ENCODE measurements at places on chromosomes 12 and 14.

DNA sequence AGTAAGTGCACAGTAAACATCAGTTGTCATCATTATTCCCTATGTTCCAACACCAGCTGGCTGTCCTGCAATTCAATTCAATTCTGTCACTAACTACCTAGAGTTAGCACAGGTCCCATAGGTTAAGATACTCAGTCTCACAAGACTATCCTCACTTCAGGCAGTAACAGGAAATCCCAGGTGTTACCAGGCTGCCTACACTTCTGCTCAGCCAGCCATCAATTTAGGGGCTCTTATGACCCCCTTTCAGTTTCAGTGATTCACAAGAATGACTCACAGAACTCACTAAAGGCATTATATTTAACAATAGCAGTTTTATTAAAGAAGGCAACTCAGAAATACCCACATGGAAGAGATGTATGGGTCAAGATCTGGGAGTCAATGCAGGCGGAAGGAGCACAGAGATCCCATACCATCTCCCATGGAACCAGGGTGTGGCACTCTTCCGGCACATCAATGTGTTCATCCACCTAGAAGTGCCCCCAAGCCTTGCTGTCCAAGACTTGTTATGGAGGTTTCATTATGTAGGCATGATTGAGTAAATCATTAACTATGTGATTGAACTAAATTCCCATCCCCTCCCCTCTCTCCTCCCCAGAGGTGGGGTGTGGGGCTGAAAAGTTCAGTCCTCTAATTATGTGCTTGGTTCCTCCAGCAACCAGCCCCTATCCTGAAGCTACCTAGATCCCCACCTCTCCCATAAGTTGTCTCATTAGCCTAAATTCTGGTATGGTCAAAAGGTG, 120.8 kb upstream of the WSCD2 start:
- DNase-seq = no peak

DNA sequence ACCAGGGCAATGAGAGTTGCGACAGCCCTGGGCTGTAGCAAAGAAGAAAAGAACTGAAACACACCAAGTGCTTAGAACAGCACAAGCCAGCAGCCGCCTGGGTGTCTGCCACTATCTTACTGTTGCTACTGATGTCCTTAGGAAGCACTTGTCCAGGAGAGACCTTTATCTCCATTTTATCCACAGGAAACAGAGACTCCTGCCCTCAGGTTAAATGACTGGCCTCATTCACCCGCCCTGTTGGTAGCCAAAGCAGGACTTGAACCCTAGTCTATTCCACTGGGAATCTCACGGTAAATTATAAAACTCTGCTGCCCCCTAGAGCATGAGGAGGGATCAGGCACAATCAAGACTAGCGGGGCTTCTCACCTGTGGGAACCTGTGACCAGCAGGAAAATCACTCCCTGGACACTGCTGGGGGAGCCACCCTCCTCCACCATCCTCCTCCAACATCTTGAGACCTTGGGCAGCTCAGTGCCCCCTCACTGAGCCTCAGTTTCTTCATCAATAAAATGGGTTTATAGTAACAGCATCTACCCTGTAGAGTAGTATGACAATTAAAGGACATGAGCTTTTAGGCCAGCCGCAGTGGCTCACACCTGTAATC, 20.5 kb upstream of the TESC start:
- DNase-seq = peak; percentile 8

DNA sequence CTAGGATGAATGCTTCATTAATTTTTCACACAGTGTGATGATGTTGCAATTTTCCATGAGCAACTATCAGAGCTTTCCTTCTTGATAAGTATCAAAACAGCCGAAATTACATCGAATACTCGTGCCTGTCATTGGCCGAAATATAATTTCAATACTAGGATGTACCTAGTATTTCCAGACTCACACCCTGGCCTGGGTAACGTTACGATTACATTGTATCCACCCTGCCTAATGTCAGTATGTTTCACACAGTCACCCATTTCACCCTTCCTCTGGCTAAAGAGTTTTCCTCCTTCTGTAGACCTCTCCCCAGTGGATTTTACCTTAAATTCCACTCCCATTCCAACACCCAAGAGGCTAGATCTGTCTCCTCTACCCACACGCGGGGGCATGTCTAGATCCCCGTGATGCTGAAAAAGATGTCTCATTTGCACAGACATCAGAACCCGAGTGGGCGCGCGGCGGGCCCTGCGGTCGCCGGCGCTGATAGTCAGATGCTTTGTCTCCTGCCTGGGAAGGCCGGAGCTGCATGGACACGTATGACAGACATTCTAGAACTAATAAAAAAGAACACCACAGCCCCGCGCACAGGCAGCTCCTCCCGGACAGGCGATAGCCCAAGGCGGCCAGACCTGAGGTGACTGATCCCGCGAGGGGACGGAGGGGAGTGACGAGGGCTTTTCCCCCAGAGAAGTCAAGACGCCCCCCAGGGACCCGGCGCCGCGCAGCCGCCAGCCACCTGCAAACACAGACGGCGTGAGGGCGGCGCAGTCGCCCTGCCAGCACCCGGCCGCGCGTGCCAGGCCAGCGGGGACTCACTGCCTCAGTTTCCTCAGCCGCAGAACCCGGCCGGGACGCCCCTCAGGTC, 723 bp downstream of the KIF21A start:
- DNase-seq = no peak

GRCh38 chr14:64953310-64953654, 10.7 kb upstream of the GPX2 start:
- DNase-seq = no peak

DNA sequence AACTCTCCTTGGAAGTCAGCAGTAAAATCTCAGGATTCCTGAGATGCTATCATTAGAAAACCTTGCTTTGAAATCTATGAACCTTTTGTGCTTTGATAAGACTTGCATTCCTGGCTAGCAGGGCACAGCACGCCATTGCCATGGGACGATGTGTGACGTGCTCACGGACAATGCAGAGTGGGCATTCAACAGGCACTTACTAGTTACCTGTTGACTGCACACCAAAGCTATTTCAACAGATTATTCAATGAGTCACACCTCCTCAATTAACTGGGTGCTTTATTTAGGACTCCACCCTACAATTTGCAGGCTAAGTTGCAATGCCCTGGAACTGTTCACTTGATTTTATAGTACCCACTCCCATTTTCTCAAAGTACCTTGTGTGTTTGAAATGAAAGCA, 11.3 kb downstream of the NOS1 start:
- DNase-seq = no peak

GRCh38 chr12:92466391-92467305, 236.1 kb upstream of the PLEKHG7 start:
- DNase-seq = no peak

DNA sequence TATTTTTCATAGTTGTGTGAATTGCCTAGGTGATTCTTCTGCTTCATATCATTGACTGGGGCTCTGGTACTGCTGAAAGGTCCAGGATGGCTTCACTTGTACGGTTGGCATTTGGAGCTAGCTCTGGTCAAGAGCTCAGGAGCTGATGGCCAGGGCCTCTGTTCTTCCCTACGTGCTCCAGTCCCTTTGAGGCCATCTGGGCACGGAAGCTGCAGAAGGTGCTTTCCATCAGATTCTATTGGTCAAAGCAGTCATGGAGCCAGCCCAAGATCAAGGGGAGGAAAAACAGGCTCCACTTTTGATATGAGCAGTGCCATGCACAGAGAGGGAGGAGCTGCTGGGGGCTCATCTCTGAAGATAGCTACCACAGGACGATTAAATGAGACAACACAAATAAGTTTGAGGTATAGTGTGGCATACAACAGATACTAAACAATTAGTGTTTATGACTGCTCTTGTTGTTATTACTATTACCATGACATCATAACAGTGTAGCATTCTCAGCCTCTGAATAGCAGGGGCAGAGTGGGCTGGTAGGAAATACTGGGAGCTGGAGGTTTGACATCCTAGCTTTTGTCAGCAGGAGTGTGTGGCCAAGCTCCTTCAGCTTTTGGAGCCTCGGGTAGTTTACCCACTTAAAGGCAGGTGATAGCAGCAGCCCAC, 10.4 kb downstream of the KRT83 start:
- DNase-seq = no peak

DNA sequence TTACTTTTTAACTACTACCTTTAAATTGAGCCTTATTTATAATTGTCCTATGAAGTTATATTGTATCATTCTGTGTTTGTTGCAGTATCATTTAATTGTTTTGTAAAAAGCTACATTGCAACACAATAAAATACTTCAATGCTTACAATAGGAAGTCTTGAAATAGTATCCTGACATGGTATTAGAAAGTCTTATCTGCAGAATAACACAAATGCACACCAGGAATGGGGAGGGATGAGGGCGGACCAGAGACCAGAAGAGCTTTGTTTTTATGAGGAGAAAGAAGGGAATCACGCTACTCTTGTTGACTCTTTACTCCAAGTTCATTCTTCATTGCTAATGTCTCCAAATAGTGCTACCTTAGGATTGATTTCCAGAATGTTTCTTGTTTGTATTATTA, 120.2 kb downstream of the MON2 start:
- no peak for DNase-seq

- no peak for DNase-seq
Observed at GRCh38 chr14:98578204-98578603, 693.8 kb downstream of the BCL11B start.

DNA sequence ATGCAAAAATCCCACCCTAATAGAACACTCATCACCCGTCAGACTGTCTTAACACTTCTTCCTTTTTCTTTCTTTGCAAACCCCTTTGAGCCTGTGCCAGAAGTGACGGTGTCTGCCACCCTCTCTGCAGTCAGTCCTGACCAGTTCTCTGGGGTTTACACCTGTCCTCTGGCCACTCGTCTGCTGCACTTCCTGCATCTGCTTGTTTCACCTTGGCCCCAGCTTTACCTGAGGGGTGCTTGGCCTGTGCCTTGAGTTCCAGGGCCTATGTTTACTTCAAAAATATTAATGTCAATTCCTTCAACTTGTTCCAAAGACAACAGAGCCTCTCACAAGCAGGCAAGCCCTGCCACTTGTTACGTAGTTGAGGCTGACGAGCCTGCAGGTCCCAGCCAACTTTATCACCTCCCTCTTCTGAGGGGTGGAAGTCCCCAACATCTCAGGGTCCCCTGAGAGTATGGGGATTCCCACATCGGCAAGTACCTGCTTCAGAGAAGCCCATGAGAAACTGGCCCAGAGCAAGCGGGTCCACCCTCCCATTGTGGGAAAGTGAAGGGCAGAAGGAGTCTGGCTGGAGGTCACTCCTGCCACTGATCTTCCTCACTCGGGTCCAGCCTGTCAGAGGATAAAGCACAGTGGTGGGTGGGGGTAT, 205.4 kb downstream of the DAD1 start:
- no peak for DNase-seq

- no peak for DNase-seq
Observed at GRCh38 chr12:95674631-95675030, 115.9 kb downstream of the NTN4 start.

DNA sequence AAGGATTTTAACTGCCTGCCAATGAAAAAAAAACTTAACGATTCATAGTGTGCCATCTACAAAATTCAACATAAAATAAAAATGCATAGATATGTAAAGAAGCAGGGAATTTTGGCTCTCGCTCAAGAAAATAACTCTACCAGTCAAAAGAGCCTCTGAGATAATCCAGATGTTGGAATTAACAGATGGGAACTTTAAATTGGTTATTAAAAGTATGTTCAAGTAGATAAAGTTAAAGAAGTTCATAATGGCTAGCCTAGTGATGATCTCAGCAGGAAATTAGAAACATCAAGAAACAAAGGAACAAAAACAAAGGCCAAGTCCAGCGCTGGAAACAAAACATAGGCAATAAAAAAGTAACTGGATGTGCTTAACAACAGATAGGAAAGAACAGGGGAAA, 23.1 kb downstream of the PIK3C2G start:
- no peak for DNase-seq
